ENCODE measurements at places on chromosomes 2 and 18. TPM values are rescaled to one million over a fixed set of nuclear protein-coding genes. Genes with fewer than 3 reads are reported as not detected.
A peak's percentile ranks its signal among the peaks of the same experiment; 100 is the strongest.

The ZSCAN30 gene
- 30.1 TPM for total RNA-seq

The CFAP53 gene
- total RNA-seq: 5.0 TPM

The SF3B1 gene
- 182 TPM for total RNA-seq

DNA sequence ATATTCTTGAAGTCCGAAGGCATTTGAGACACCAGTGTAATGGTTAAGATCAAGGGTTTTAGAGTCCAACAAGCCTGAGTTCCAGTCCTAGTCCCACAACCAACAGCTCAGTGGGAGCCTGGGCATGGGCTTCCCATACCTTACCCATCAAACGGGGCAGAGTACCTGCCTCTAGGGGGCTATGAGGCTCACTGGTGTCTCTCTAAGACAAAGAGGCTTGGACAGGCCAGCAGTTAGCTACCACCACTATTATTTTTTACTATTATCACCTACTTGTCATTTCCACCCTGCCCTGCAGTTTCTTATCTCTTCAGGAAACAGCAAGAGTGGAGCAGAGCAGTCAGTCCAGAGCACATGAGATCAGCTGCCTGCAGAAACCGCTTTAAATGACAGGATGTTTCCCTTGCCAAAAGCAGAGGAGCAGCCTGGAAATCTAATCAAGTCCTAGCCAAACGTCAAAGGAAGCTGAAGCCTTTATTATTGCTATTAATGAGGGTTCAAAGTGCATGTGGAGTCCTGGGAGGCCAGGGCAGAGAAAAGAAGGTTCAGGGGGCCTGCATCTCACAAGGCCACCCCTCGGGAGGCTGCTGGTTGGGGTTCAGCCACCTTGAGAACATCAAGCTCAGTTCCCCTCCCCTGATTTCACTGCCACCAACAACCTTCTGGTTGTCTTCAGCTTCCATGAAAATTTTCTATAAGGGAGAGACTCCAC lies 66.6 kb downstream of the STPG4 start:
- H3K4me3 ChIP-seq: no peak overlapping the region
- peaks cover 5% of the 10 kb centered on the region for H3K36me3 ChIP-seq
- H3K27ac ChIP-seq: no peak overlapping the region
- DNase-seq: no peak
- no peaks in the 10 kb centered on the region for H3K27me3 ChIP-seq

DNA sequence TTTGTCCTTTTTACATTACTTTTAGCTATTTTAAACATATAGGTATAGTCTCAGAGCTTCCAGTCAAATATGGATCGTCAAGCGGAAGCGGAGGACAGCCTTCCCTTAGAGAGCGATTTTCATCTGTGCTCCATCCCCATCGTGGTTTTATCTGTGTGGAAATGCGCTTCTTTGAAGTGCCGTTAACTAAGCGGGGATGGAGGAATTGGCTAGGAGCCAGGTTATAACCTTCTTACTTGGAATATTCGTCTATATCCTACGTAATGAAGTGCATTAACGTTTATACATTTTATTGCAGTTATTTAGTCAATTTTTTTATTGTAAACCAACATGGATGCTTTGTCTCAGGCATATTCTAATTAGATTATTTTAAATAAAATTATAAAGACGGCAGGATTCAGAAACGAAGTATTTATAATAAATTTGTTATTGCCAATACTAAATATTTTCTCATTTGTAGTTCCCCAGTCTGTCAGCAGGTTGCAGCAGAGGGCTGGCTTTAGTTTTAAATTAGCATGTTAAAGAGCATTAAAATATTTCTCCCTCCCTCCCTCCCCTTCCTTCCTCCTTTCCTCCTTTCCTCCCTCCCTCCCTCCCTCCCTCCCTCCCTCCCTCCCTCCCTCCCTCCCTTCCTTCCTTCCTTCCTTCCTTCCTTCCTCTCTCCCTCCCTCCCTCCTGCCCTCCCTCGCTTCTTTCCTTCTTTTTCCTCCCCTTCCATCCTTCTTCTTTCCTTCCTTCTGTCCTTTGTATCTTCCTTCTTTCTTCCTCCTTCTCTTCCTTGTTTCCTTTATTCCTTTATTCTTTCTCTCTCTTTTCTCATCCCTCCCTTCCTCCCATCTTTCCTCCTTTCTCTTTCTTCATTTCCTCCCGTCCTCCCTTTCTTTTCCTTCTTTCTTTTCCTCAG lies 80.6 kb upstream of the DOCK10 start:
- peak; percentile 45 for DNase-seq
- no peak overlapping the region for H3K27ac ChIP-seq
- H3K4me3 ChIP-seq: no peak overlapping the region

GRCh38 chr2:84846041-84846663 lies 34.7 kb downstream of the TRABD2A start:
- DNase-seq: no peak
- peak overlapping the region; percentile 50 for H3K27ac ChIP-seq
- H3K4me3 ChIP-seq: no peak overlapping the region

DNA sequence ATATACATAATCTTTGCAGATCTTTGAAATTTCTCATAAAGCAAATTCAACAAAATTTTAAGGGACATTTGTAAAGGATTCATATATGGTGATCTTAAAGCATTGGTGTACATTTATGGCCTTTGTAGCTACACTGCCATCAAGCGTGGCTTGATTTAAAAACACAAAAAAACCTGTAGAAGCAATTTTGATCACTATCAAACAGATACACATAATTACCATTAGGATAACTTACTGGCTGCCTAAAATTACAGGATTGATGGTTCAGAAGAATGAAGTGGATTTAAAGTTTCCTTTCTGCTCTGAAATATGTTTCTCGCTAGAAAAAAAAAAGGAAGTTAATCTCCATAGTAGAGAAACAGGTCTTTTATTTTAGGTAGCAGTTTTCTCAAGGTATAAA lies 31.4 kb downstream of the MAPRE2 start:
- H3K36me3 ChIP-seq: no peaks in the 10 kb centered on the region
- no peaks in the 10 kb centered on the region for H3K27me3 ChIP-seq
- no peak for DNase-seq
- H3K27ac ChIP-seq: no peak overlapping the region

GRCh38 chr2:74179063-74179865 lies 585 bp upstream of the MOB1A start:
- H3K4me3 ChIP-seq: peak overlapping the region; percentile 78
- H3K27me3 ChIP-seq: no peaks in the 10 kb centered on the region
- H3K4me1 ChIP-seq: peaks cover 19% of the 10 kb centered on the region
- H3K36me3 ChIP-seq: no peaks in the 10 kb centered on the region

Measured in MCF 10A (cell line).